ENCODE measurements at places on chromosomes 7 and 10.

DNA sequence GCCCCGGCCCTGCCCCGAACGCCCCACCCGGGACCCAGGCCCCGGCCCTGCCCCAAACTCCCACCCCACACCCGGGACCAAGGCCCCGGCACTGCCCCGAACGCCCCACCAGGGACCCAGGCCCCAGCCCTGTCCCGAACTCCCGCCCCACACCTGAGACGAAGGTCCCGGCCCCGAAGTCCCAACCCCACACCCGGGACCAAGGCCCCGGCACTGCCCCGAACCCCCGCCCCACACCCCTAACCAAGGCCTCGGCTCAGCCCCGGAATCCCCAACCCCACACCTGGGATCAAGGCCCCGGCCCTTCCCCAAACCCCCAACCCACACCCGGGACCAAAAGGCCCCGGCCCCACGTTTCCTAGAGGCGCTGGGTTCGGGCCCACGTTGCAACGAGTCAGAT is 1.1 kb upstream of the LARP4B start:
- no peak for DNase-seq

DNA sequence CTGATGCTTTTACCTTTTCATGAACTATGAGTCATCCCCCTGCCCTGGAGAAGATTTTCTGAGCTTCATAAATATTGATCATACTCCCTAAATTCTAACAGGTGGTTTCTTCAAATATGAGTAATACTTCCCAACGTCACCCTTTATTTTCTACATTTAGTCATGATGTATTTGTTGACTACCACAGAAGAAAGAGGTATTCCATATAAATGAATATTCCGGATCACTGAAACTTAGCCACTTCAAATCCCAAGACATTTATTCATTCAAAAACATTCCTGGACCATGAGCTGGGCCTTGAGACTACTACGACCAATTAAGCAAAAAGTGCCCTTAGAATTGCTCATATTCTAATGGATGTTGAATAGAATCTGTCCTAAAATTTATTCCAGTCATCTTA is 395.8 kb upstream of the NPVF start:
- no peak for DNase-seq

DNA sequence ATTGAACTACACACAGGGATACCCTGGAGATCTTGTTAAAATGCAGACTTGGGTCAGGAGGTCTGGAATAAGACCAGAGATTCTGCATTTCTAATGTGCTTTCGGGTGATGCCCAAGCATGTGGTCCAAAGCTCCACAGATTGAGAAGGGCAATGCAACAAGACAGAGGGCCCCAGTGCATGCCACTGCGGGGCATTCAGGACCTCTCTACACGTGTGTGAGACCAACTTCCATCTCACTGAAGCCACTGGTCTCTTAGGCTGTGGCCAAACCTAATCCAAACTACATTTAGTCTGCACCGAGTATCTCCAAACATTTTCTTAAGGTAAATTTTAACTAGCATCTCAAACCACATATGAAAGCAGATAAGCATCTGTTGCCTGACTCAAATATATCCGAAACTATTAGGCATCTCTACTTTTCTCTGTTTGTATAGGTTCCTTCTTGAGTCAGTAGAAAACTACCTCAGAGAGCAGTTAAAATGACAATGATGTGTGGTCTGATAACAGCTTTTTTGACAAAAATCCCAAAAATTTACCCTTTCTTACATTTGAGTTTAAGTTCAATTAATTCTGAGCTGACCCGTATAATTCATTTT is 107.5 kb downstream of the ELMO1 start:
- no peak for DNase-seq

- no peak for DNase-seq
Measured at GRCh38 chr10:112366992-112367391, 6.9 kb upstream of the ACSL5 start.

DNA sequence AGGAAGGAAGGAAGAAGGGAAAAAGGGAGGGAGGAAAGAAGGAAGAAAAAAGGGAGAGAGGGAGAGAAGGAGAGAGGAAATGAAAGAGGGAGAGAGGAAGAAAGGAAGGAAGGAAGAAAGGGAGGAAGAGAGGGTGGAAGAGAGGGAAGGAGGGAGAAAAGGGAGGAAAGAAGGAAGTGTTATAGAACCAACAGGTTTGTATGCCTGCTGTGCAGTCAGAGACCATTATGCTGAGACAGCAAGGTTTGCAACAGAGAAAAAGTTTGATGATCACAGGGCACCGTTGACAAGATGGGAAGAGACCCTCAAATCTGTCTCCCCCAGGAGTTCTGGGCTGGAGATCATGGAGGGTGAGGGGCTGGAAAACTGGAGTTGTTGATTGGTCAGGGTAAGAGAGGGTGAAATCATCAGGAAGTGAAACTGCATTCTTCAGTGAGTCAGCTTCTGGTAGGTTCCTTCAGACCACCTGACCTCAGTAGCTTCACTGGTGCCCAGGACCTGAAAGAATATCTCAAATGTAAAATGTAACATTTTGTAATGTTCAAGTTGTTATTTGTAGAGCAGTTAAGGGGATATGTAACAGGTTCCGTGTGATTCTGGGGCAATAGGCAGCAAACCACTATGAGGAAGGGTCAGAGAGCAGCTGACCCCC is 76.3 kb downstream of the JCAD start:
- DNase-seq: no peak

DNA sequence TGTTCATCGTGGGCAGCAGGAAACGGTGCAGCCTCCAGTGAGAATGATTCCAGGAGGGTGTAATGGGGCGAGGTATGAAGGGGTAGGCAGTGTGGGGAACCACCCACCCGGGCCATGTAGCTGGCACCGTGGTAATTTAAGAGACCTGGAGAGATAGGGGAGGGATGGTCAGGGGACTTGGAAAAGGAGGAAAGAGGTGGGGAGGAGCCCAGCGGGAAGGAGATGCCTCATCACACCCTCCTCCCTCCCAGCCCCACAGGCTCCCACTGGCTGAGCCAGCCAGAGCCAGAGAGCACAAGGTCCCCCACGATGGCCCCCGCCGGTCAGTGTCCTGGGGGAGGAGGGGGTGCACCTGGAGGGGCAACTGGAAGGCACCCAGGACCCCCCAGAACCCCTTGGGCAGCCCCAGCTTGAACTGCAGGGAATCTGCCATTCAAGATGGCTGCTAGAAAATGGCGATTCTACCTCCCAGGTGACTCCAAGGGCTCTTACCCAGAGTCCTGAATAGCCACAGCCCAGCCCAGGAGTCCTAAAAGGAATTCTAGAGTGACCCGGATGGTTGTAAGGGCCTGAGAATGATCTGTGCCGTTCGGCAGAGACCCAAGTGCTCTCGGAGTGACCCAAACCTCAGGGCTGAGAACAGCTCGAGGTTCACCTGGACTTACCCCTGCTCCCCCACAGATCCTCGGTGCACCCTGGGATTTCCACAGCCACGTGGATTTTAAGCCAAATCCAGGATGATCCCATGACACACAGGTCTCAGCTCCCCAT is 28.8 kb downstream of the CALML3 start:
- DNase-seq: no peak

DNA sequence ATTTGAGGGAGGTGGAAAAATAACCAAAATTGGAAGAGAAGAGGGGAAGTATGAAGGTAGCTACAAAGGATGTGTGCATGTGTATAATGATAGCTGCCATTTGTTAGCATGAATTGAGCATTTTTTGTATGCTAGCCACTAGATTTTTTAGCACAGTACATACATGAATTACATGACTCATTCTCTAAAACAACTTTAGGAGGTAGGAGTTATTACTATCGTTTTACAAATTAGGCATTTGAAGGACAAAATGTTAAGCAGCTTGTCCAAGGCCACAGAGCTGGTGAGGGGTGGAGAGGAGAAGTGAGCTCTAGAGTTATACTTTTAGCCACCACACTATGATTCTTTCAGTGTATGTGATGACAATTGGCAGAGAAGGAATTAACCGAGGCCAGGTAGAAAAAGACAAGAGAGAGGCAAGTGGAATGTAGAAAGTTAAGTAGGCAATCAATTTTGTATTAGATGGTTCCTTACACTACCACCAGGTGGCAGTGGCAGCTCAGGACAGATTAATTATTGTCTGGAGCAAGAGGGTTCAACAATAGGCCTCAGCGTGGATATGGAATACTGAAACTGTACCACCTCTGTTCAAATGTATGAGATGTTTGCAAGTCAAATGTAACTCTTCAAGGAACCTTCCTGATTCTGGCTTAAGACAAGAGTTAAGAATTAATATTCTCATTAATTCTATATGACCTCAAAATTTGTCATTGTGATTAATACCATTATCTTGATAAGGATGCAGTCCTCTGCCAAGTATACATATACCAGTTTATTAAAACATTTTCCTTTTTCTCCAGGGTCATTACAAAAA is 128.0 kb downstream of the MBL2 start:
- no peak for DNase-seq

DNA sequence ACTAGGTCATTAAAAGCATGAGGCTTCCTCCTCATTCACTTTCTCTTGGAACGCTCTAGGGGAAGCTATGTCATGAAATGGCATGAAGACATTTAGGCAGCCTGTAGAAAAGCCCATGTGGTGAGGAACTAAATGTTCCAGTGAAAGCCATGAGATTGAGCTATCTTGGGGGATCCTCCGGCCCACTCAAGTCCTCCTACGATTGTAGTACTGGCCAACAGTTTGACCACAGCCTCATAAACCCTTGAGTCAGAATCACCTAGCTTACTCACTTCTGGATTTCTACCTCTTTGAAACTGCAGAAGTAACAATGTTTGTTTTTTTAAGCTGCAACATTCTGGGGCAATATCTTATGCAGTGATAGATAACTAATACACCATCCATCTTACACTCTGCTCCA is 605.1 kb downstream of the SORCS1 start:
- no peak for DNase-seq

- DNase-seq: peak; percentile 75
Measured at GRCh38 chr7:157432957-157433576, 96.3 kb downstream of the DNAJB6 start.

- DNase-seq: no peak
Measured at GRCh38 chr7:55561690-55562089, 10.6 kb downstream of the VOPP1 start.

DNA sequence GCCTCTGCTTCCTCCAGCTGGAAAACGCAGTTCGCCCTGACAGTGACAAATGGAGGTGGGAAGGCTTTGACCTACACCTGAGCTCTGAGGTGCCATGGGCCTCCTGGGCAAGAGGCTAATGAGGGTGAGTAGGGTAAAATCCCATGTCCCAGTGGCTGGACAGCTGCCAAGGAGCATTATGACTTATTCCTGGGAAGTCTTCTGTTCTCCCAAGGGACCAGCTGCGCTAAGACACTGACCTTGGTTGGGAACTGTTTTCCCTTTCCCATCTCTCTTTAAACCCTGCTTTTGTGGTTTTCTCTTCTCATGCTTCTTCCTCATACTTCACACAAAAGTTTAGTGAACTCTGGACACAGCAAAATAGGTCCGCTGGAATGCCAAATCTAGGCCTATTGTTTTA is 72.6 kb downstream of the COPG2 start:
- no peak for DNase-seq

Data from DMS79 treated with DMSO at 0.1 percent for 48 hours (cell line).